Body of pancreas (tissue), 4 donors: ENCODE measurements at places on chromosomes 2 and 18. TPM values are rescaled to one million over a fixed set of nuclear protein-coding genes. Genes with fewer than 3 reads are reported as not detected.
A peak's percentile ranks its signal among the peaks of the same experiment; 100 is the strongest.

DNA sequence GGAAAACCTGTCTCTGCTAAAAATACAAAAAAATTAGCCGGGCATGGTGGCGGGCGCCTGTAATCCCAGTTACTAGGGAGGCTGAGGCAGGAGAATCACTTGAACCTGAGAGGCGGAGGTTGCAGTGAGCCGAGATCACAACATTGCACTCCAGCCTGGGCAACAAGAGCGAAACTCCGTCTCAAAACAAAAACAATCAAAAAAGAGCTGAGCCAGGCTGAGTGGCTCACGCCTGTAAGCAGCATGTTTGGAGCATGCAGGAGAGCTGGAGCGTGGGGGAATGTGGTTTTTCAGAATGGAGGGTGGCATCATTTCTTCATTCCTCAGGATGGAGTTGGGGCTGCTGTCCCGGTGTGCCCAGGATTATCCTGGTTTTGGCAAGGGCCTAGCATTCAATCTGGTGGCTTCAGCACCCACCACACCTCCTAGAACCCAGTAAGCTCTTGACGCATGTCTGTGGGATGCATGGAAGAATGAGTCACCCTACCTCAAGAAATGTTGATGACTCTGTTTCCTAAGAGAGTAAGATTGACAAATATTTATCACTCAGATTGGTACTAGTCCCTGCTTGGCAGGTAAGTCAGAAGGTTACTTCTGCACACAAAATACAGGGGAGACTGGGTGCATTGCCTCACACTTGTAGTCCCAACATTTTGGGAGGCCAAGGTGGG is 90.2 kb upstream of the ODC1 start:
- DNase-seq = no peak

DNA sequence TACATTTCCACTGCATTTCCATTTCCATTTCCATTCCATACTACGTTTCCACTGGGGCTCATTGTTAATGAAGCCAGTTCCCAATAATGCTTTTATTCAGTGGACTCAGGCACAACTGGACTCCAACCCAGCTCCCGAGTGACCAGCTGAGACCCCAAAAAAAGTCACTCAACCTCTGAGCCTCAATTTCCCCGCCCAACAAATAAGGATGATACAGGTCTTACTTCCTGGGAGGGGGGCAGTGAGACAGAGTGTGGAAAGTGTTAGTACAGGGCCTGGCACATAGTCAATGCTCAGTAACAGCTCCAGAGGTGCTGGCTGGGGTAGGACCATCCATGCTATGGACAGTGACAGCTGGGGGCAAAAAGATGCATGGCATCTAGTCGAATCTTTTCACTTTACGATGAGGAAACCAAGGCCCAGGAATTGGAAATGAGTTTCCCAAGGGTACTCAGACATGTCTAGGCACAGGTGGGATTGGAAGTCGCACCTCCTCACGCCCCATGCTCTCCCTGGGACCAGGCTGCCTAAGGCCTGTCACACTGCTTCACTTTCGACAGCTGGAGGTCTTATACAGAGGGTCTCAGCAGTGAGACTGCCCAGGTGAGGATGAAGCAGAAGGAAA is 226.5 kb downstream of the ANAPC1 start:
- DNase-seq = no peak

DNA sequence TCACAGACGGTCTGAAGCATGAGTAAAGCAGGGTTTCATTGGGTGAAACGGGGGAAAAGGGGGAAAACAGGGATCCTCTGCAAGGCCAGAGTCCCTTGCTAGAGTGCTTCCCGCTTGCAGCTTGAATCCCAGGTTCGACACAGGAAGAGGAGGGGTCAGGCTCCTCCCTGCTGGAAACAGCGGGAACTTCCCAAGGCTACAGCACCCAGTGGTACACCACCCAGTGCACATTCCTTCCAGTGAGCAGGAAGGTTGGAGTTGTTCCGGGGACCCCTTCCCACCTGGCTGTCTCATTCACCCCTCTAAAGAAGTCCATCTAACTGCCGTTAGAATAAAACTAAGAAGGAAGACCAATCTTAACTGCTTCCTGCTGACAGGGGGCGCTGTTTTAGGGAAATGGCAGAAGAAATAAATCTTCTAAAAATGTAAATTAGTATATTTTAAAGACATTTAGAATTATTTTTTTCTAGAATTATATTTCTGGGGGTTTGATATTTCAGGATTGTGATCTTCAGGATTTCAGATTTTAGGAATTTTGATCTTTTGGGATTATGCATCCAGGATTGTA is 230.9 kb downstream of the RBM43 start:
- DNase-seq = no peak

- peak; percentile 45 for DNase-seq
Measured at GRCh38 chr2:109173311-109174171, 44.5 kb downstream of the SH3RF3 start.

DNA sequence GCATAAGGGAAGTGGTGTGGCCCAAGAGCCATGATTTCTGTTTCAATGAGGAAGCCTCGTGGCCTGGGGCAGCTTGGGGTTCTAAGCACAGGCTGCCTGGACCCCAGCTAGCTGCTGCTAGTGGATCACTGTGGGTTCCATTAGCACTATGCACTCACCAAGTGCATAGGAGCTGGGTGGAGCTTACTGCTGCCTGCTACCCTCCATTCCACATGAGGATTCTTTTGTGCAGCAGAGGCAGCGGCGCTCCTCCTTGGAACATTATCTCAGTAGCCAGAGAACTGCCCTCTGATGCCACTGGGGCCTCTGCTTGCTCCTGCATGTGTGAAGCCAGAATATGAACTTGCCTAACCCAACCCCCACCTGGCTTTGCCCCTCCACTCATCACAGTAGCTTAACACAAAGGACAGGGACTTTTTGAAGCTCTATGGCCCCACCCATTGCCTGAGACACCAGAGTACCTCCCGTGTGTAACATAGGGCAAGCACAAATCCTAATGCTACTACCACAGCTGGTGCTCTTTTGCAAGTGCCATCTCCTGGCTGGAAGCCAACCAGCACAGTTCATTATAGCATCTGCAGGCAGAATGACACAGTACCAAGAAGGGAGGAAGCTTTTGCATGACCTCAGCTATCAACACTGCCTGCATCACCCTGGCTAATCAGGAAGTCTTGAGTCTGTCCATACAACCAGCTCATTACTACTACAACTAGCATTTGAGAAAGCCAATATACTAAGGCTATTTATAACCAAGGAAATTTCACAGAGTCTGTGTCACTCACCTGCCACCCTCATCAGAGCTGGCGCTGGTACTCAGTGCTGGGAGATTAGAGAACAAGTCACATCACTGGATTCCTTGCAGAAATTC is 297.0 kb upstream of the GULP1 start:
- DNase-seq = no peak

- no peak for DNase-seq
Measured at GRCh38 chr18:75405351-75405750, 22.2 kb downstream of the SMIM21 start.

GRCh38 chr18:76875390-76876325 is 53.3 kb downstream of the ZNF236 start:
- DNase-seq = peak; percentile 76

GRCh38 chr2:119261493-119262225 is 38.0 kb downstream of the STEAP3 start:
- no peak for DNase-seq

GRCh38 chr2:237630216-237631000 is 3.0 kb downstream of the LRRFIP1 start:
- no peak for DNase-seq

GRCh38 chr2:198203336-198204069 is 399.1 kb downstream of the PLCL1 start:
- DNase-seq = no peak

DNA sequence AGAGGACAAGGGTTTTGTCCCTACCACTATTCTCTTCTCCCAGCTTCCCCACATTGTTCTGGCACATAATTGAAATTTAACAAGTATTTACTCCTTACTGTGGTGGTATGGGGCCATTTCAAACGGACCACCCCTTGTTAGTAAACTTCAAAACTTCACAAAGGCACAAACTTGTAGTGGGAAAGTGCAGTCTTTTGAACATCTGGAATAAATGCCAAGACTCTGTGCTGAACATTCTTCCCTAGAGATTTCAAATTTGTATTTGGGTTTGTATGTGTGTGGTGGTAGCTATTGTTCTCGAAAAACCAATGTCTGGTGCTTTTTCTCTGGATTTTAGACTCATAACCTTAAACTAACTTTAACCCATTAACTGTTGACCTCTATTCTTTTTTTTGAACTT is 151.6 kb downstream of the NRP2 start:
- no peak for DNase-seq

REG3G gene
- total RNA-seq = 171 TPM

AKAIN1 gene
- not detected for total RNA-seq

FN1 gene
- total RNA-seq = 27.4 TPM

VWA3B gene
- total RNA-seq = not detected

DNAJC5G gene
- 1.3 TPM for total RNA-seq

ARHGEF33 gene
- 0.33 TPM for total RNA-seq

ZNF521 gene
- 17.4 TPM for total RNA-seq

MOGAT1 gene
- 1.8 TPM for total RNA-seq
